ENCODE measurements at places on chromosomes 11 and 22. TPM values are rescaled to one million over a fixed set of nuclear protein-coding genes. Genes with fewer than 3 reads are reported as not detected.

The PANX3 gene
- polyA plus RNA-seq = 0.25 TPM

DNA sequence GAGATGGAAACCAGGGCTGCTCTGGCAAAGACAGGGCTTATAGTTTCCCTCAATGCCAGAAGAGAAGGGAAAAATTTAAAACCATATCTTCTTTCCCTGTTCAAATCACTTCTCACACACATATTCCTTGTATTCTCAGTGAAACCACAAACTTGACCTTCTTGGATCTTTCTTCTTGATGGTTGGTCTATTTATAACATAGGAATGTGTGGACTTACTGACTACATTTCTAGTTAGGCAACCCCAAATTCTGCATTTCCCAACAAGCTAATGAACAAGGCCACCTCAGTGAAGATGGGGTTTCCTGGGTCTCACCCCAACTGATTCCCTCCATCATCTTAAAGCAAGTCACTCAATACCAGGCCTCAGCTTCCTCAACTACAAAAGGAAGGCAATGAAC lies 3.8 kb upstream of the QSER1 start:
- H3K36me3 ChIP-seq = no peaks in the 10 kb centered on the region
- no peak overlapping the region for H3K27ac ChIP-seq
- peaks cover 6% of the 10 kb centered on the region for H3K4me1 ChIP-seq
- no peaks in the 10 kb centered on the region for H3K27me3 ChIP-seq
- H3K4me3 ChIP-seq = no peak overlapping the region

GRCh38 chr22:49415151-49415951 lies 412.3 kb downstream of the BRD1 start:
- no peaks in the 10 kb centered on the region for H3K4me1 ChIP-seq
- peaks cover 3% of the 10 kb centered on the region for H3K27me3 ChIP-seq
- H3K4me3 ChIP-seq = no peak overlapping the region
- no peak overlapping the region for H3K27ac ChIP-seq
- H3K36me3 ChIP-seq = no peaks in the 10 kb centered on the region

- no peaks in the 10 kb centered on the region for H3K36me3 ChIP-seq
- DNase-seq = no peak
- no peak overlapping the region for H3K27ac ChIP-seq
- H3K4me3 ChIP-seq = no peak overlapping the region
These were observed 105.7 kb downstream of the TSPAN18 start for GRCh38 chr11:44832452-44832851.

The SLC6A5 gene
- polyA plus RNA-seq = not detected

- no peak overlapping the region for H3K27ac ChIP-seq
- peak; percentile 48 for DNase-seq
- H3K36me3 ChIP-seq = no peaks in the 10 kb centered on the region
- no peaks in the 10 kb centered on the region for H3K4me1 ChIP-seq
These were observed 141.1 kb downstream of the RCN1 start for GRCh38 chr11:32231909-32232493.

GRCh38 chr11:64251016-64251752 lies at the start of gene PLCB3:
PLCB3 (plus strand) TSS chr11:64251530; CDS start chr11:64251650, 120 bp downstream.
- H3K36me3 ChIP-seq = no peaks in the 10 kb centered on the region
- peaks cover 21% of the 10 kb centered on the region for H3K4me1 ChIP-seq
- no peaks in the 10 kb centered on the region for H3K27me3 ChIP-seq
- peak within 1 kb of the TSS; percentile 69 for H3K27ac ChIP-seq
- H3K4me3 ChIP-seq = peak within 1 kb of the TSS; percentile 82

DNA sequence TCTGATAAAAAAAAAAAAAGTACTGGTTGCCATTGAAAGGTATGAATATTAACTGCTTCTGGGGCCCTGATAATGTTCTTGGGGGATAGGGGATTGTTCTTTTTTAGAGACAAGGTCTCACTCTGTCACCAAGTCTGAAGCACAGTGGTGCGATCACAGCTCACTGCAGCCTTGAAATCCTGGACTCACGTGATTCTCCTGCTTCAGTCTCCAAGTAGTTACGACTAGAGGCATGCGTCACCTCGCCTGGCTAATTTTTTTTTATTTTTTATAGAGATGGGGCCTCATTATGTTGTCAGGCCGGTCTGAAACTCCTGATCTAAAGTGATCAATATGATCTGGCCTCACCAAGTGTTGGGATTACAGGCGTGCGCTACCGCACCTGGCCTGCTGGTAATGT lies 63.5 kb downstream of the FCHSD2 start:
- no peaks in the 10 kb centered on the region for H3K36me3 ChIP-seq
- no peaks in the 10 kb centered on the region for H3K27me3 ChIP-seq
- DNase-seq = no peak
- H3K4me3 ChIP-seq = no peak overlapping the region
- H3K27ac ChIP-seq = no peak overlapping the region

- H3K4me1 ChIP-seq = peaks cover 35% of the 10 kb centered on the region
- DNase-seq = no peak
- H3K27me3 ChIP-seq = no peaks in the 10 kb centered on the region
- peak overlapping the region; percentile 10 for H3K27ac ChIP-seq
- H3K36me3 ChIP-seq = no peaks in the 10 kb centered on the region
These were observed 107.8 kb downstream of the PTPRJ start for GRCh38 chr11:48087974-48088681.

The BIK gene
- polyA plus RNA-seq = 17.7 TPM

The GGT1 gene
- 81.0 TPM for polyA plus RNA-seq

The SEZ6L gene
- 0.66 TPM for polyA plus RNA-seq

DNA sequence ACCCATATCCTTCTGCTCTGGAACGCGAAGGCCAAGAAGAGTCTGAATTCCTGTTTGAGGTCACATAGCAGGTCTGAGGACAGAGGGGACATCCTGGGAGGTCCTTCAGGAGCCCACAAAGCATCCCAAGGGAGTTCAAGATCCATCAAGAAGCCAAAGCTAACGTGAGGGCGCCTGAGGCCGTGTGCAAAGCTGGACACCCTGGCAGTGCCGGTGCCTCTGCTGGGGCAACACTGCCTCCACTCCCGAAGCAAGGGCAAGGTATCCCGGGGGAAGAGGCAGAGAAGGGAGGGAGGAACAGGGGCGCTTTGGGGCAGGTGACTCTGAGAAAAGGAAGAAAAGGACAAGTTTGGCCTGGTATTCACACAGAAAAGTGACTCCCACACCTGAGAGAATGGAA lies 50.3 kb upstream of the CDON start:
- H3K36me3 ChIP-seq = no peaks in the 10 kb centered on the region
- H3K27ac ChIP-seq = peak overlapping the region; percentile 70
- H3K27me3 ChIP-seq = no peaks in the 10 kb centered on the region
- H3K4me3 ChIP-seq = no peak overlapping the region
- peaks cover 47% of the 10 kb centered on the region for H3K4me1 ChIP-seq

The MRGPRX3 gene
- polyA plus RNA-seq = not detected

The OR2AG2 gene
- not detected for polyA plus RNA-seq

The GGTLC3 gene
- 0.35 TPM for polyA plus RNA-seq

The CSNK1E gene
- polyA plus RNA-seq = 152 TPM

GRCh38 chr11:2990617-2991451 lies 1.3 kb downstream of the NAP1L4 start:
- DNase-seq = peak; percentile 66
- peak overlapping the region; percentile 77 for H3K4me3 ChIP-seq
- peaks cover 28% of the 10 kb centered on the region for H3K4me1 ChIP-seq
- H3K27ac ChIP-seq = peak overlapping the region; percentile 99
- H3K27me3 ChIP-seq = no peaks in the 10 kb centered on the region

GRCh38 chr11:97033178-97033577 lies 643.4 kb downstream of the JRKL start:
- DNase-seq = no peak
- H3K27ac ChIP-seq = no peak overlapping the region
- H3K4me3 ChIP-seq = no peak overlapping the region
- no peaks in the 10 kb centered on the region for H3K4me1 ChIP-seq
- H3K27me3 ChIP-seq = no peaks in the 10 kb centered on the region
- H3K36me3 ChIP-seq = no peaks in the 10 kb centered on the region

The CNIH2 gene
- polyA plus RNA-seq = 7.3 TPM

DNA sequence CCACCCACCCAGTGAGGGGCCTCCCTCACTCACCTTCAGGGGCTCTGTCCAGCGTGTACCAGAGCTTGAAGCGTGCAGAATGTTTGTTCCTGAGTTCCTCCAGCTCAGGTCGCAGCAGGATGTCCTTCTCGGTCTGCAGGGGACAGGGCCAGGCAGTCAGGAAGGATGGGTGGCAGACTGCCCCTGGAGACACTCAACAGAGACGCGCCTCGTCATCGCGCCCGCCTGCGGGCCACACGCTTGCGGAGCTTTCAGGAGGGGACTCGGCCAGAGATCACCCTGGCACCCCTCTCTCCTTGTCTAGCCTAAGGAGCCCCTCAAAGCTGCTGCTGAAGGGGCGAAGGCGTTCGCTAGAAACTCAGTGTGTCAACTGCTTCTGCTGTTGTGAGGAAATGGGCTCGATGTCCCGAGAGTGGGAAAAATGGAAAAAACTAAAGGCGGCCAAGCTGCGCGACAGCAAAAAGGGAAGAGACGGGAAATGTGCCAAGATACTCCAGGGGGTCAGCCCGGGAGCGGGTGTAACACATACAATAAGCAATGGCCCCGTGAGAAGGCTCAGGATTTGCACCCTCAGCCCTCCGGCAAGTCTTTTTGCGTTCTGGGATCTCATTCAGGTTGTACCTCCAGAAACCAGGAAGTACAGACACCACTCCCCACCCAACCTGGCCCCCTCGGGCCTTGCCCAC lies 9.2 kb upstream of the POLDIP3 start:
- H3K36me3 ChIP-seq = no peaks in the 10 kb centered on the region
- no peaks in the 10 kb centered on the region for H3K27me3 ChIP-seq
- H3K4me1 ChIP-seq = no peaks in the 10 kb centered on the region
- no peak overlapping the region for H3K4me3 ChIP-seq
- no peak overlapping the region for H3K27ac ChIP-seq
- DNase-seq = no peak

The NPAS4 gene
- polyA plus RNA-seq = 0.31 TPM

DNA sequence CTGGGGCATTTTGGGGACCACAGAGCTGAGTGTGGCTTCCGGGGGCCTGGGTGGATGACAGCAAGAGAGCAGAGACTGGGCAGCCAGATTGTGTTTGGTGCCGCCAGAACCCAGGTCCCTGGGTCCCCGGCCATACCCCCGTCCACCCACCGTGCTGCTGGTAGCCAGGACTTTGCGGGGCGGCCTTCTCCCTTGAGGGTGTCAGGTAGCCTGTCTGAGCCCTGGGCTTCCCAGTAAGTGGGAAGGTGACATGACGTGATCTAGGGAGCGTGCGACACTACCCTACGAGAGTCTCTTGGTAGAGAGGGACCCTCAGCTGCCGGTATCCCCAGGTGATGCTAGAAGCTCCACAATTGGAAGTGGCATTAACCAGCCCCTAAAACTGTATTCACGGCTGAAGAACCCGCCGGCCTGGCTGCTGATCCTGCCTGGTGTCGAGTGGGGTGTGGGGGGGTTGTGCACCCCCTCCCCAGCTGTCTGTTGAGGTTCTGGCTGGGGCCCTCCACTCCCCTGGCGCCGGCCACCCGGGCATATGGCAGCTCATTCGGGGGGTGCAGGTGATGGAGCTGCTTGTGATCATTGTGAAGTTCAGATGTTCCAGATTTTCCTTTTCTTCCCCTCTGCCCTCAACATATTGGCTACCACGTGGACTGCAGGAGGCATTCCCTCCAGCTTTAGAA lies 66.9 kb downstream of the MPPED1 start:
- DNase-seq = no peak
- H3K27me3 ChIP-seq = no peaks in the 10 kb centered on the region
- H3K4me1 ChIP-seq = no peaks in the 10 kb centered on the region
- H3K4me3 ChIP-seq = no peak overlapping the region
- H3K27ac ChIP-seq = no peak overlapping the region

The TRIM49 gene
- polyA plus RNA-seq = not detected

- no peak overlapping the region for H3K4me3 ChIP-seq
- H3K27me3 ChIP-seq = no peaks in the 10 kb centered on the region
- no peak for DNase-seq
These were observed 70.7 kb downstream of the TEAD1 start for GRCh38 chr11:12744826-12745502.

The ADM gene
- 90.3 TPM for polyA plus RNA-seq

- no peak overlapping the region for H3K4me3 ChIP-seq
- H3K27me3 ChIP-seq = peaks cover 9% of the 10 kb centered on the region
- H3K27ac ChIP-seq = peak overlapping the region; percentile 84
- DNase-seq = no peak
- H3K4me1 ChIP-seq = peaks cover 57% of the 10 kb centered on the region
These were observed 2.0 kb downstream of the FAM83F start for GRCh38 chr22:39996732-39997131.

DNA sequence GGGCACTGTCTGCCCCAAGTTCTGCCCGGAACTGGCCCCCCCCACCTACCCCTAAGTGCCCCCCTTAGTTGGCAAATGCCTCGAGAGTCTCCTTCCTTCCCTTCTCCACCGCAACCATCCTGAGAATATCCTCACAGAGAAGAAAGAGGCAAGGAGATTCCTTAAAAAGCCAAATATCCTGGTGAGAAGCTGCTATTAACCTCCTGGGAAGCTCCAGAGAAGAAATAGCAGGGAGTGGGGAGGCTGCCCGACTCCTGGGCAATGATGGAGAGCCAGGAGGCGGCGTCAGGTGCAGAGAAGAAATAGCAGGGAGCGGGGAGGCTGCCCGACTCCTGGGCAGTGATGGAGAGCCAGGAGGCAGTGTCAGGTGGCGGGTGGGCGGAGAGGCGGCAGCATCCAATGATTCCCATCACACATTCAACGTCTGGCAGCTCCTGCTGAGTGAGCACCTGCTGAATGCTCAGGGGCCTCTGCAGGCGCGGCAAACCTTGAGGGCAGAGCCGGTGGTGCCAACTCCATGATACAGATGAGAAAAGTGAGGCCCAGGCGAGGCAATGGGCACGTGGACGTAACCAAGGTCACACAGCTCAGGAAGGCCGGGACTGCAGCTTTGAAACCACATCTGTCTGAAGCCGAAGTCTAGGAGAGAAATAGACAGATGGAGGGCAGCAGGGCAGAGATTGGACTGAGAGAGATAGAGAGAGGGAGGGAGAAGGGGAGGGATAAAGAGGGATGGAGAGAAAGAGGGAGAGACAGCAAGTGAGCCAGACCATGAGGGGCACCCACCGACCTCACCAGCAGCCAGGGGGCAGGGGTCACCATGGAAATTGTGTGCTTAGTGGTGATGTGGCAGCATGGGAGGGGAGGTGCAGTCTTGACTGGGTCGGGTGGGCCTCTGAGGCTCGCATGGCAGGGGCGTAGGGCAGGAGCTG lies 58.3 kb downstream of the CYTH4 start:
- no peak overlapping the region for H3K4me3 ChIP-seq
- peaks cover 4% of the 10 kb centered on the region for H3K27me3 ChIP-seq
- no peak overlapping the region for H3K27ac ChIP-seq
- peaks cover 2% of the 10 kb centered on the region for H3K4me1 ChIP-seq
- DNase-seq = no peak

Data from hepatocyte (in vitro differentiated cells).